Right ventricle myocardium superior (tissue), 1 donor: ENCODE measurements at places on chromosomes 5 and 9. TPM values are rescaled to one million over a fixed set of nuclear protein-coding genes. Genes with fewer than 3 reads are reported as not detected.

DNA sequence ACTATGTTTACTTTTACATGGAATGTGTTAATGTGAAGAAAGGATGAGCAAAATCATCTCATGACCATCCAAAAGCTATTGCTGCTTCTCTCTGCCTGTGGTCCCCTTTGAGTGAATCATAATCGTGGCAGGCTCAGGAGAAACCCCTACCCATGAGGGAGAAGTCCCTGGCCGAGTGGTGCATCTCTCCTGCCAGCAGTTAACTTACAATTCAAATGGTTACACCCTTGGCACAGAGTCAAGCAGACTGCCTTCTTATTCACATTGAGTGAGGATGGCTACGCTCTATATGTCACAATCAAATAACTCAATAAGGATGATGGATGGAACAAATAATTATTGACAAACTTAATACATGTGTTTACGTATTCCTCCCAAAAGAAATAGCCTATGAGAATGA, 179.1 kb downstream of the FGF1 start:
- no peak for DNase-seq

GRCh38 chr5:122723606-122724352, 51.1 kb upstream of the SNX2 start:
- DNase-seq = no peak

The IL5 gene
- not detected for total RNA-seq

The SGCD gene
- total RNA-seq = 81.5 TPM
